GOT3 (cell line): ENCODE measurements at places on chromosomes 2 and 18.

GRCh38 chr2:11967946-11968465 lies 221.6 kb downstream of the LPIN1 start:
- DNase-seq = no peak

GRCh38 chr2:55150834-55151233 lies 81.3 kb downstream of the CLHC1 start:
- DNase-seq = no peak

GRCh38 chr2:64586883-64587481 lies 62.9 kb downstream of the AFTPH start:
- no peak for DNase-seq

- no peak for DNase-seq
Observed at GRCh38 chr18:69002233-69002632, 204.4 kb downstream of the CCDC102B start.

DNA sequence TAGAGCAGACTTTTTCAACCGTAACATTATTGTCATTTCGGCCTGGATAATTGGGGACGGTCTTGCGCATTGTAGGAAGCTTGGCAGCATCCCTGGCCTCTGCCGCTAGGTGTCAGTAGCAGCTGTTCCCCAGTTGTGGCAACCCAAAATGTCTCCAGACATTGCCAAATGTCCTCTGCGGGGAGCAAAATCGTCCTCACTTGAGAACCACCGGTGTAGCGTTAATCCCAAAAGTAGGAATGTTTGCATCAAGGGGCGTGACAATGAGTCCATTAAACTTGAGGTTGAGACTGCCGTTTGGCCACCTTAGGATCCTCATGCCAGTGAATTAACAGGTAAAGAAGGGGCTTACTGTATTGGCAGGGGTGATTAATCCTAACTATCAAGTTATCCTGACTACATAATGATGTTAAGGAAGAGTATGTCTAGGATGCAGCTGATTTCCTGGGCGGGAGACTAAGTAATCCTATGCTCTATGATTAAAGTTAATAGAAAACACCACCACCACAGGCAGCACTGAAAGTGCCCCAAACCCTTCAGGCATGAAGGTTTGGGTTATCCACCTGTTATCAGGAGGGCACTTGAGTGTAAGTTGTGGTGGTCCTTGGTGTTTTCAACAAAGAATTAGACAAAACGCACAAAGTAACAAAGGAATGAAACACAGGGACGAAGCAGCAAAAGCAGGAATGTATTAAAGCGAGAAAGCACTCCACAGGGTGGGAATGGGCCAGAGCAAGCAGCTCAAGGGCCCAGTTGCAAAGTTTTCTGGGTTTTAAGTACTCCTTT lies 4.9 kb upstream of the ZC3H8 start:
- peak; percentile 25 for DNase-seq

DNA sequence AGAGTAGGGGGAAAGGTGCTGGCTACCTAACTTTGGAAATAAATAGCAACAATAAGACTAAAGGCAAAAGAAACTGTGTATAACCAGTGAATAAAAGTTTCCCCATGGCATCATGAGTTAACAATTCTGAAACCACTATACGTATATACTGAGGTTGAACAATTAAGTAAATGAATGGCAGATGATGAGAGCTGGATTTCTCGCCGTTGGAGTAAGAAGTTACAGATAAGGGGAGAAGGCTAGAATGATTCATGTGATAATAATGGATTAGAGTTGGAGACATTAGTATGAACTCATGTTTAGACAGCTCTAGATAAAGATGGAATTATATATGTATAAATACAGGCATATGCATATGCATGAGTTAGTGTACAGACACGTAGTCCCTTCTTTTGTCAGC lies 152.7 kb downstream of the UBR3 start:
- DNase-seq = no peak

- no peak for DNase-seq
Observed at GRCh38 chr2:68463287-68463877, 3.7 kb downstream of the FBXO48 start.

GRCh38 chr2:17788773-17789172 lies 27.5 kb upstream of the MSGN1 start:
- DNase-seq = no peak

DNA sequence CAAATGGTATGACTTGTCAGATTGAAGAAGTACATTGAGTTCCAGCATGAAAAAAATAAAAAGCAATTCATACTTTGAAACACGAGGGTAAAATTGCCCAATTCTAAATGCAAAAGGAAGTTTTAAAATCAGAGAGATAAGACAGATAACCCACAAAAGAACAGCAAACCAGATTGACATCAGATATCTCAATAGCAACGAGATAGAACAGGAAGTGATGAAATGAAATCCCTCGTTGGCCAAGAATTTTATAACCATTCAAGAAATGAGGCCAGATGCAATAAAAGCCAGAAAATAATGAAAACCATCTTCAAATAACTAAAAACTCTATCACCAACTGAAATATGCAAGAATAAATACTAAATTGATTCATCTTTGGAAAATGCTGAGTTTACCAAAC lies 172.8 kb downstream of the CD226 start:
- DNase-seq = no peak

DNA sequence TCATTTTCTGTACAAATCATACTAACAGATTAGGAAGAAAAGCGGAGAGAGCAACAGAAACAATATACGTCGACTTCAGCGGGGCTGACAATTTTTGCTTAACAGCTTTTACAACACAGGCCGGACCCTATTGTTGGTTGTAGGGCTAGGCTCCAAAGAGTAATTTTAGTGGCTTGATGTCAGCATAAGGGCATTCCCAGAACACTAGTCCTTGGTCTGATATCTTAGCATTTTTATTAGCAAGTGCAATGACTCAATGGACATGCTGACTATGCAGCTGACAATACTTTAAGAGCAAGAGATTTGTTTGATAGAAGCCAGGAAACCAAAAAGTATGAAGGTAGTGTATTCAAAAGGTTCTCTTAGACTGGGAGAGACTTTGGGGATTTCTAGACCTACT lies 209.9 kb downstream of the LNPK start:
- no peak for DNase-seq

GRCh38 chr2:85935746-85936208 lies 47.0 kb upstream of the ST3GAL5 start:
- DNase-seq = no peak

- no peak for DNase-seq
Observed at GRCh38 chr2:72427022-72427861, 279.6 kb upstream of the CYP26B1 start.

DNA sequence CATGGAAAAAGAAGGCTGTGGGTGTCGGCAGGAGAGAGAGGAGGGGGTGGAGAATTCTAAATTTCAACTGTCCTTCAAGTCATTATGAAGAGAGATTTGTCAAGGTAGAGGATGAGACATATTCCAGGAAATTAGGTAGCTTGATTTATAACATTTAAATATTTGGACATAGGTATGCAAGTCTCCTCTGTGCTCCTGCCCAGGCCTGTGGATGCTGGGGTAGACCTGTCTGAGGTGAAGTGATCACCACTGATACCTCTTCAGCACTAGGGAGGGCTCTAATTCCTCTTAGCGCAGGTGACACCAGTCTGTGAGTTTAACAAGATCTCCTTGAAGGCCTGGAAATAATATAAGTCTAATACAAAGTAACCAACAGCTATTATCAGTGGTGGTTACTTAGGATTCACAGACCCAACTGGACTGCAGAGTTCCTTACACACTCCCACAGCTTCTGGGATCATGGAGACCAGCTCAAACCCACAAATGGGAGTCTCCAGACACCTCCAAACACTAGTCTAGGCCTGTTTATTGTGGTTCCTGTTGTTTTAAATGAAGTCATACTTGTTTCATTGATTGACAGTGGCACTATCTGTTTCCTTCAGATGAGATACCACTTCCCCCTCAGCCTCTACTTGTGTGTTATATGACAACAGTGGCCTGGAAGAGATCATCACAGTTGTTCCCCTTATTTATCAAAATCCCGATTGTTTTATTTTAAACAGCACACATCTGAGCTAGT lies 104.1 kb upstream of the ITPRID2 start:
- no peak for DNase-seq

GRCh38 chr18:22170421-22171257 lies 1.2 kb downstream of the GATA6 start:
- peak; percentile 7 for DNase-seq

- no peak for DNase-seq
Observed at GRCh38 chr18:22340331-22340730, 77.4 kb downstream of the CTAGE1 start.

DNA sequence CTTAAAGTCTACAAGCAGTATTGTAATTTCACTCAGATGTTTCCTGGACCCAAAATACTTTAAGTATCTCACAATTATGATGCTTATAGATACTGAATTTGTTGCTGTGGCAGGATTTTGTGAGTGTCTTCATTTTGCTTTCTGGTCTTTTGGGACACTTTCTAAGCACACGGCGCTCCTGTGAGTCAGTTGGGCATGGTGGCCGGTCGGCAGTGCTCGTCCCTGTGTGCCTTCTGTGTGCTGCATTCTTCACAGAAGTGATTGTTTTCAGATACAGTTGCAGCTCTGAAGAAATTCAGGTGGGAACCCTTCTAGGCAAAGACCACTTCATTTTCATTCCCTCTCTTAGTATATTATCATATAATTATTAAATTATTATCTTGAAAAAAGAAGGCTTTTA lies 273.3 kb downstream of the ZNF407 start:
- DNase-seq = no peak

GRCh38 chr2:42342061-42342794 lies 18.8 kb downstream of the COX7A2L start:
- peak; percentile 51 for DNase-seq

- no peak for DNase-seq
Observed at GRCh38 chr2:46481198-46482193, 2.1 kb downstream of the TMEM247 start.

- DNase-seq = no peak
Observed at GRCh38 chr2:114925296-114926255, 483.1 kb downstream of the DPP10 start.

DNA sequence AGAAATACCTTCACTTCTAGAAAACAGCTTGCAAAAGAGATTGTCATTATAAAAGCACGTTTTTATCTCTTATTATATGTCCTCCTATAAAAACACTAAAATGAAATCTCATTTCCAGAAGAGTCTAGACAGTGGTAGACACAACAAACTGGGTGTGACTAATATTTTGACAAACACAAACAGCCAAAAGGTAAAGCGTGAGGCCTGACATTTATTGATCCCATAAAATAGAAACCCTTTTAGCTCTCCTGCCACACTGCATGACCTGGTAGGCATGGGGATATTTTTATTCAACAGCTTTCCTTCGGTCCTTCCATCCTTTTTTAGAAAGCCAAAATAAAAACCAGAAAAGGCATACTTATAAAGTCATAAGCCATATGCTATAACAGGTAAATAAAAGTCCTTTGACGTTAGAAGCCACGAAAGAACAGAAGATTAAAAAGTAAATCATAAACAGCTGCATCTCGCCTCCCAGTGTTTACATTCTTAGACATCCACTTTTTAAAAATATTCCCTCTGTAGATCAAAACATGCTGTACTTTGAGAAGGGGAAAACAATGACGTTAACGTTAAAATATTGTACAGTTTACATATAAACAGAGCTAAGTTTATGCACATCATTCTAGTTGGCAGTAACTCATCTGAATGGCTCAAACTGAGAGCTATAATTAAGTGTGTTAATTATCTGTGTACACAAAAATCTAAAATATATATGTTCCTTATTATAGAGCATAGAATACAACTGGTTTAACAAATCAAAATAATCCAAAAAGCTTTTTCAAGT lies 44.6 kb downstream of the IRS1 start:
- DNase-seq = no peak

DNA sequence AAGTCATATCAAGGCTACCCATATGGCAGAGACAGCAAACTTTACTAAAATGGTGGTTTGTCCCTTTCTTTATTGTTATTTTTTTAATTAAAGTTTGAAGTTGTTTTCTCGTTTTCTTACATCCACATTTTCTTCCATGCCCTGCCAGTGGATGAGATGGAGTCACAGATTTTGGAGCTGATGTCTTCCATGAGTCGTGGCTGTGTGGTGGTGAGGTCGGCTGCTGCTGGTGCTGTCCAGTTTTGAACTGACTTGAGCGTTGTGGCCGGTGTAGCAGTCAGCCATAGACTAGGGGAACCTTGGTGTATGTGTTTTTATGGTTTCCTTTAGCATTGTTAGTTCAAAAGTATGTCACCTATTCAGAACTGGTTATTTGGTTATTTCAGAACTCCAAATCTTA lies 182.8 kb downstream of the SH3RF3 start:
- no peak for DNase-seq

GRCh38 chr2:162795312-162795711 lies 43.3 kb downstream of the KCNH7 start:
- no peak for DNase-seq

- no peak for DNase-seq
Observed at GRCh38 chr2:22086726-22087125, 963.0 kb downstream of the TDRD15 start.

DNA sequence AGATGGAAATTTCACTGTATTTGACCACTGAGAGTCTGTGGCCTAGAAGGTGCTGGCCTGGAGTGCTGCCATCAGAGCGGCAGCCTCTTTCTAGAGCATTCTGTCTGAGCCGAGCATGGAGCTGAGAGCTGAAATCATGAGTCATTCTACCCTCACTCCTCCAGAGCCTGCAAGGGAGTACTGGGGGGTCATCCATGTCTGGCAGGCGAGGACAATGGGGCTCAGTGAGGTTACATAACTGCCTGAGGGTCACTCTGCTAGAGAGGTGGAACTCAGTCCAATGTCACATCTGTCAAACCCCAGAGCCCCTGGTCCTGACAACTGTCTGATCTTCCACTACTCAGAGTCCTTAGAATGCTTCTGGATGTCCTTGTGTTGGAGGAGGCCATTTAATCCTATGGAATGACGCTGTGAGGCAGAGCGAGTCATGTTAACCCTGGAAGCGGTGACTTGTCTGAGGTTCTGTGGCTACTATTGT lies 65.3 kb downstream of the HAUS1 start:
- no peak for DNase-seq
